ENCODE measurements at places on chromosomes 5 and 9. TPM values are rescaled to one million over a fixed set of nuclear protein-coding genes. Genes with fewer than 3 reads are reported as not detected.

DNA sequence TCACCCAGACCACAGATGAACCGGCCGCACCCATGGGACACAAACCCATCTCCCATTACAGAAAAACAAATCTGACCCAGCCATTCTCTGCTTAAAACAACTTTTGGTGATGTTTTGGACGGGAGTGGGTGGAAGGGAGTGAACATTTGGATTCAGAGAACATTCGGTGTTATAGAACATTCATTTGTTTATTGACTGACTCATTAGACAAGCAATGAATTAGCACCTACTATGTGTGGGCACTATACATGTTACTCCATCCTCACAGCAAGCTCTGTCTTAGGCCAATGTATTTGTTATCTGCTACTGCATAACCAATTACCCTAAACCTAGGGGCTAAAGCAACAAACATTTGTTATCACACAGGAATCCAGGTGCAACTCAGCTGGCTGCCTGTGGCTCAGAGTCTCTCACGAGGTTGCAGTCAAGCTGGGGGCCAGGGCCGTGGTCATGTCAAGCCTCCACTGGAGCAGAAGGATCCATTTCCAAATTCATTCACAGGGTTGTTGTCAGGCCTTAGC, 5.1 kb upstream of the ERGIC1 start:
- DNase-seq = no peak

DNA sequence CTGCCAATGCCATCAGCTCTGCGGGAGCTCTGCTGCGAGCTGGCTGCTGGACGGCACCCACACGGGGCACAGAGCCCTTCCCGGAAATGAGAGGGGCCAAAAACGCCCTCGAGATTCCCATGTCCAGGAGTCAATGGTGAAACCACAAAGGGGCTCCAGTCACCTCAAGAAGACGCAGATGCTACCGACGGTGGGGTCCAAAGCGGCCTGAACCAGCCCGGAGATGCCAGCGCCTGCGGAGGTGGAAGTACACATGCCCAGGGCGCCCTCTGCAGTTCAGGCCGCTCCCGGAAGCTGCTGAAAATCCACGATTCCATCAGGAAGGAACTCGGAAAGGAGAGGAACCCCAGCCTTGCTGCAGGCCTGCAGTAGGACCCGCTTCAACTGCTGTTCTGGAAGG, 82.4 kb upstream of the SELENOP start:
- no peak for DNase-seq

DNA sequence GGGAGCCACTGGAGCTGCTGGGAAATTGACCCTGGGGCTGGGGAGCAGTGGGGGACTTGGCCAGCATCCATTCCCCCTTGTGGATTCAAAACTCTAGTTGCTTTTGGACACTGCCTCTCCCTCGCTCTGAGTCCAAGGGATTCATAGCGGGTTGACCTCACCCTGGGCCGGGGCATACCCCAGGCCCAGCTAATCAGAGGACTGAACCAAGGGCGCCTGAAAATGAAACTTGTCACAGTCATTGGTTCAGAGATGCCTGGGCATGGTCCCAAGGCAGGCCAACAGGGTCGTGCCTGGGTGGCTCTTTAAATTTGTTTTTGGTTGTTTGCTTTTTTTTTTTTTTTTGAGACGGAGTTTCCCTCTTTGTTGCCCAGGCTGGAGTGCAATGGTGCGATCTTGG, 22.6 kb downstream of the STK10 start:
- DNase-seq = no peak

GRCh38 chr5:75340714-75341478, 3.9 kb downstream of the HMGCR start:
- no peak for DNase-seq

GRCh38 chr5:133730866-133731265, 118.5 kb upstream of the FSTL4 start:
- DNase-seq = no peak

DNA sequence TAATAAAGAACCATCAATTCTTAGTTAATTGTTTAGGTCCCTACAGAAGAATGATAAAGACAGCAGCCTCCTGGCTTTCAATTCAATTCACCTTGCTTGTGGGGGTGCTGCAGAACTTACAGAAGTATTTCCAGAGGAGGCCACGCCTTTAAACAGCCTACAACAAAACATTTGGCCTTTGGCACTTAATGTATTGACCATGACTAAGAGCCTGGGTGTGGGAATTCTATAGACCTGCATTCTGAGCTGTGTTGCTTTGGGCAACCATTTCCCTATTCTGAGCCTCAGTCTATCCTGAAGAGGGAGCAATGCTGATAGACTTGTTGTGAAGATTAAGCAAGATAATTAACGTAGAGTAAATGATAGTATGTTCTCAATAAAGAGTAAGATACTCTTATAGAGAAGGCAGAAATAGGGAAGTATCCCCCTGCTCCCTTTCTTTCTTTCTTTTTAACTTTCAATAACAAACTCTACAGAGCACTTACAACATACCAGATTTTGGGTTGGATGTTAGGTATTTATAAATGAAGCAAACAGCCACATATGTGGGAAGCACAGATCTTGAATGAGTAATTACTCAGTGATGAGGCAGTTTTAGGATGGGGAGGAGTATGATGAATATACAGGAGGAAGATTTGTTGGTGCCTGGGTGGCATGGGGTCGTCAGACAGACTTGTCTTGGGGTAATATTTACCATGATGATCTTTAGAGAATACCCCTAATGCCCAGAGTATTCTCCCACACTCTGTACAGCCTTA, 28.4 kb downstream of the PAPPA start:
- no peak for DNase-seq

DNA sequence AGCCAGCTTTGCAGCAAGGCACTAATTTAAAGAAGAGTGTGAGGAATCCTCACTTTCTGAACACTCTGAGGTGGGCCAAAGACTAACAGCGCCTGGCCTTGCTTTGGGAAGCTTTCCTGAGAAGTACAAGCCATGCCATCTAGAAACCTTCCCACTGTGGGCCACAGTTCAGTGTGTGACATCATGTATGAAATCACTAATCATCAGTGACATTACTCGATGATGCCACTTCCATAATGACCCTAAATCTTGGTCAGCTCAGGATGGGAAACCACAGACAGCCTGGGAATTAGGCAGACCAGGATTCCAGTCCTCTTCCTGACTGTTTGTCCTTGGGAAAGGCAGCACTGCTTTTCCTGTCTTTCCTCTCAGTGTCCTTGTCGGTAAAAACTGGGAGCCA, 54.2 kb upstream of the HSPA9 start:
- no peak for DNase-seq

- DNase-seq = no peak
Observed at GRCh38 chr5:171312129-171312974, 3.3 kb downstream of the TLX3 start.

DNA sequence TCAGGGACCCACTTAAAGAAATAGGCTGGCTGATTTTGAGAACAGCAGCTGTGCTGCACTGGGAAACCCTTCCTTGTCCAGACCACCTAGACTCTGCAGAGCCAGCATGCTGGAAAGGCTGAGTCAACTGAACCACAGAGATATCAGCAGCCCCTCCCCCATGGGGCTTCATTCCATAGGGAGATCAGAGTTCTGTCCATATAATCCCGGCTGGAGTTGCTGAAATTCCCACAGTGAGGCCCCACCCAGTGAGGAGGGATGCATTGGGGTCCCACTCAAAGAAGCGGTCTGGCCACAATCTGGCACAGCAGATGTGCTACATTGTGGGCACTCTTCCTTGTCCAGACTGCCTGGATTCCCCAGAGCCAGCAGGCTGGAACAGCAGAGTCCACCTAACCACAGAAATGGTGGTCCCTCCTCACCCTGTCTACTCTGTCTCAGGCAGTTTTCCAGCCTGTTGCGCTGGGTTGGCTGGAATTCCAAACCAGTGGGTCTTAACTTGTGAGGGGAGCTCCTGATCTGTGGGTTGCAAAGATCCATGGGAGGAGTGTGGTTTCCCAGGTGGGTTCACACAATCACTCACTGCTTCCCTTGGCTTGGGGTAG, 127.1 kb downstream of the RNF180 start:
- DNase-seq = no peak

DNA sequence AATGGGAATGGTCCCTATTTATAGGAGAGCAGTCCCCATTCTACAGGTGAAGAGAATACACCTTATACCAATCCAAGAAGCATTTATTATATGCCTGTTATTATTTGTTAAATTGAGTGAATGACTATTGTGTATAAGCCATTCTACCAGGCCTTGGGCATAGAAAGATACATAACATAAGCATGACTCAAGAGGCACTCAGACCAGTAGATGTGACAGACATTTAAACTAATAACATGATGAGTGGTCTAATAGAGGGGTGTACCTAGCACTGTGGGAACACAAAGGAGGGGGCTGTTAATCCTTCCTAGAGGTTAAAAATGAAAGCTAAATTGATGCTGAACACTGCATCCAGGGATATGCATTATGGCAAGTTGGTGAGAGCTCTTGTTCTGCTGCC, 145.0 kb upstream of the TNC start:
- DNase-seq = no peak

GRCh38 chr9:130288393-130288792, 22.8 kb downstream of the HMCN2 start:
- DNase-seq = no peak

GRCh38 chr9:84841931-84842330, 172.4 kb downstream of the NTRK2 start:
- no peak for DNase-seq

GRCh38 chr9:99051851-99052250, 53.1 kb upstream of the TGFBR1 start:
- no peak for DNase-seq

DNA sequence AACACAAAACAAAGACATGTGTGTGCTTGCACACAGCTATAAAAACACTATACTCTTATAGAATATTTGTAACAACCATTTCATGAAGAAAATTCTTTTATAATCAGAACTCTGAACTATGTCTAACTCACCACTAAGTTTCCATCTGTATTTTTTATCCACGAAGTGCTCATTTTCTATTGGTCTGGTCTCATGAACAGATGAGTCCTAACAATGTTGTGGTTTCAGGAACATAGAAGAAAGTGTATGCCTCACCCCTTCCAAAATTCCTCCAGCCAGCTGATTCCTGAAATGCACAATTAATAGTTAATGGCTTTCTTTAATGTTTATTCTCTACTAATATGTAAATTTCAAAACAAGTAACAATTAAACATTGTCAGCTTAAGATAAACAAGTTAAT, 325.3 kb upstream of the GRAMD2B start:
- DNase-seq = no peak

DNA sequence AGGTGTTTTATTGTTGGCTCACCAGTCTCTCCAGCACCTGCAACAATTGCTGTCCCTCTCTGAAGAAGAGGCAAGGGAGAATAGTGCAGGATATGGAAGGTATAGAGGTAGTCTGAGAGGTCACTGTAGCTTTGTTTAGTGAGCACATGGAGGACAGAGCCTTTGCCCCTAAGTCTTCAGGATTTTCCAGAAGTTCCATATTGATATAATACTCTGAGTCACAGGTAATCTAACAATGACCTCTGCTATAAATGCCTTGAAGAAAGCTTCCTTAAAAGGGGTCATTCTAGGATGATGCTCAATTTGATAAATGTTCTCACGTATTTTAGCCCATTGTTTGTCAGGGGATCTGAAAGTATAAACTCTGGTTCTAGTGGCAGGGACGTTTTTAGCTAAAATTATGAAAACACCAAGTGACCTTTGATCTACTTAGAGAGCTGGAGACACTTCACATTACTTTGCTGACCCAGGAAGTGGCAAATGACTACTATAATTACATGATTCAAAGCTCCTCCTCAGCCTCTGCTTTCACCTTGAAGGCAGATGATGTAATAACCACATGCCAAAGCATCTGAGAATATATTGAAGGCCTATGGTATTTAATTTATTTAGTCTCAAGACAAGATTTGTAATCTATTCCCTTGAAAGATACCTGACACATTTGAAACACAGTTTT, 366.9 kb upstream of the NUDT12 start:
- DNase-seq = no peak

GRCh38 chr9:34983209-34983608, 6.3 kb upstream of the DNAJB5 start:
- peak; percentile 75 for DNase-seq

- no peak for DNase-seq
Observed at GRCh38 chr5:66987126-66987525, 209.5 kb downstream of the CD180 start.

DNA sequence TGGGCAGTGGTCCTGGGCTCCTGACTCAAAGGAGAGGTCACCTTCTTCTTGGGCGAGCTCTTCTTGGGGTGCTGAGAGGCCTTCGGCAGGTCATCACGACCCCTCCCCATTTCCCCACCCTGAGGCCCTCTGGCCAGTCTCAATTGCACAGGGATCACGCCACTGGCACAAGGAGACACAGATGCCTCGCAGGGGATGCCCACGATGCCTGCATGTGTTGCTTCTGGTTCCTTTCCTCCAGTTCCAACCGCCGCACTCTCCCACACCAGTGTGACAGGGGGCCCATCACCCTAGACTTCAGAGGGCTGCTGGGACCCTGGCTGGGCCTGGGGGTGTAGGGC, 1.3 kb downstream of the CEL start:
- peak; percentile 48 for DNase-seq

DNA sequence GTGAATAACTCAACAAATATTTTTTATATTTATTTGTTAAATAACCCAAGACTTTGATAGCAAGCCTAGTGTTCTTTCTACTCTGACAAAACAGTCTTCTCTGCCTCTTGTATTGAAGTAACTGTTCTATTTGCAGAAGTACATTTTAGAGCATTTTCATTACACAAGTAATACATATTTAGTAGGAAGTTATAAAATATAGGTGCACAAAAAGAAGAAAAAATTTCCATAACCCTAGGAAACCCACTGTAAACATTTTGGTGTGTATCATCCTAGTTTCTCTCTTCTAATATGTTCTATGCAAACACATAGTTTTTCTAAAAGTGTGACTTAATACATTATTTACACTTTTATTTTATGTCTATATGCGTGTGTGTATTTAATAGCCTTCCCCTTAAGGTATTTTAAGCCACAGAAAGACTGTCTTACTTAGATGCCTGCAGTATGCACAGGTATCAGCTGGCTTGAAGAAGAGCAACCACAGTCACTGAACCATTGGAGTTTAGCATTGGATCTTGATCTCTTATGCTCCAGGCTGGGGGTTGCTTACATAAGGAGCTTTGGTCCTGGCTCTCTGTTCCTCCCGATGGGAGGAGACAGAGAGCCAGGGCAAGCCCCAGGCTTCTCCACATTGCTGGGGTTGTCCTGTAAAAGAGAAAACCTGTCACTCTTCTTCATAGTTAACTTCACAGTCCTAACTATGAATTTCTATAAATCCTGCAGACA, 3.8 kb downstream of the SELENOP start:
- DNase-seq = no peak

- DNase-seq = no peak
Observed at GRCh38 chr9:120701248-120701647, 13.0 kb downstream of the MEGF9 start.

GRCh38 chr5:168481330-168481788, 4.9 kb upstream of the RARS1 start:
- no peak for DNase-seq

DNA sequence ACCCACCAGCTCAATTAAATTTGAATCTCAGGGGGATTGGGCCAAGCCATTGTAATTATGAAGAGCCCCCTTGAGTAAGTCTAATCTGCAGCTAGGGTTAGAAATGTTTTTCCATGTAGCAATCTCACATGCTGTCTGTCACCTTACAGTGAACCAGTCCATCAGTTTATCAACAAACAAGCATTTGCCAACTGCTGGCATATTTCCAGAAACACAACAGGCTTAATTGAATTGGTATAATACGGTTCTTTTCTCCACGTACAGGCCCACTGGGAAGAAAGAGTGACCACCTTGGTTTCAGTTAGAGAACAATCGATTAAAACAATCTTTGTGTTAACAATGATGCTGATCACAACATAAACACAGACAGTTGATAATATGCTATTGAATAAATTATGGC, 67.4 kb downstream of the NSUN2 start:
- no peak for DNase-seq

Gene GPR21
- total RNA-seq = not detected

Gene NOXA1
- total RNA-seq = 15.0 TPM

Gene TIGD6
- 3.3 TPM for total RNA-seq

Gene RANBP3L
- total RNA-seq = not detected

Gene UBE2D2
- 87.2 TPM for total RNA-seq
